ENCODE measurements at places on chromosomes 11 and 22. TPM values are rescaled to one million over a fixed set of nuclear protein-coding genes. Genes with fewer than 3 reads are reported as not detected.

DNA sequence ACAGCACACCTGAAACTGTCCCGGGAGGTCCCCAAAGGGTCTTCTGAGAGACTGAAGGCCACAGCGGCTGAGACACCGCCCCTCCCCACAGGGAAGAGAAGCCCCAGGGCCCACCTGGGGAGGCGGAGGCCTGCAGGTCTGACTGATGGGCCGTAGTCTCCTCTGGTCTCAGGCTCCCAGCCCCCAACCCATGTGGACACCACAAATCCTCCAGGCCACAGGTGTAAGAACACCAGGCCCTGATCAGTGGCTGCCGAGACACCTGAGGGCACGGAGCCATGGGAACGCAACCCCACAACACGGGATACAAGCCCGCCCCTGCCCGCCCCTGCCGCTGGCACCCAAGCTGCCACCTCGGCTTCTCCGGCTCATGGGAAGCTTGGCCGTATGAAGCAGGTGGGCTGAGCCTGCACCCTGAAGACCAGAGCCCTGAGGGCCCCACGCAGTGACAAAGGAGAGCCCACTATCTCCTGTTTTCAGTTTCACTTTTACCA lies 46.3 kb downstream of the BRD1 start:
- H3K27ac ChIP-seq, result no peak overlapping the region
- H3K27me3 ChIP-seq, result no peaks in the 10 kb centered on the region
- DNase-seq, result no peak
- no peaks in the 10 kb centered on the region for H3K36me3 ChIP-seq

The SLC29A2 gene
- 25.5 TPM for total RNA-seq

- H3K27ac ChIP-seq, result no peak overlapping the region
- H3K4me3 ChIP-seq, result no peak overlapping the region
- H3K27me3 ChIP-seq, result no peaks in the 10 kb centered on the region
- DNase-seq, result peak; percentile 63
- H3K36me3 ChIP-seq, result no peaks in the 10 kb centered on the region
Observed at GRCh38 chr11:16935518-16936302, 78.5 kb downstream of the PLEKHA7 start.

The UNC93B1 gene
- 66.8 TPM for total RNA-seq

The SYT12 gene
- total RNA-seq, result 5.1 TPM

- peak; percentile 37 for DNase-seq
- peak overlapping the region; percentile 67 for H3K27ac ChIP-seq
- H3K4me3 ChIP-seq, result no peak overlapping the region
- peaks cover 42% of the 10 kb centered on the region for H3K4me1 ChIP-seq
Observed at GRCh38 chr11:104572279-104572678, 326.0 kb downstream of the CASP12 start.

DNA sequence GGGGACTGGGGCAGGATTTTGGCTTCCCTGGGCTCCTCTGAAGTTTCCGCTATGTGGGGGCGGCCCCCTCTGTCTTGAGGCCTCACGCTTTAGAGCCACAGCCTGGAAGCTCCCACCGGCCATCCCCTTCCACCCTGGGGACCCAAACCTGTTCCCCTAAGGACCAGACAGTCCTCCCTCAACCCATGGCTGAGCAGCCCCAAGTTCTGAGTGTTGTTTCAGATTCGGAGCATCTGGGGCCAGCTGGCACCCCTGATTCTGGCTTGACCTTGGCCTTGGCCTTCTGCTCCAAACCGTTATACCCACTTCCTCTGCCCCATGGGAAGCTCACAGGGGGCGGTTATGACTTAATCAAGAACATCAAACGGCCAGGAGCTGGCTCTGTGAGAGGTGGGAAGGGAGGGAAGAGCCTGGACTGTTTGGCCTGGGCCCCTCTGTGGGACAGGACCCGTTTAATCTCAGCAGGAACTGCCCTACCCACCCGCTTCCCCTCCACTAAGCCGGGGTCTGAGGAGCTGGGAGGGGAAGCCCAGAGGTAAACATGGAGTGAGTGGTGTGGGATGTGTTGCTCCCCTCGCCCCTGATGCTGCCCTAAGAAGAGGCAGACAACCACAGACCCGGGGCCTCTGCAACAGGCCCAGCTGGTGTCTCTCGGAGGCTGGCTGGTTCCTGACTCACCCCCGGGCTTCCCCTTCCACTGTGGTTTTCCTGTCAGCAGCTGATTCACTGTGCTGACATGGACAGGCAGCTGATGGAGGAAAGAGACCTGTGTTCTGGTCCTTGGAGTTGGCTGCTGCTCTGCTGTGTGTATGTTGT lies 3.4 kb downstream of the CD82 start:
- peak; percentile 81 for DNase-seq
- H3K27ac ChIP-seq, result peak overlapping the region; percentile 13

DNA sequence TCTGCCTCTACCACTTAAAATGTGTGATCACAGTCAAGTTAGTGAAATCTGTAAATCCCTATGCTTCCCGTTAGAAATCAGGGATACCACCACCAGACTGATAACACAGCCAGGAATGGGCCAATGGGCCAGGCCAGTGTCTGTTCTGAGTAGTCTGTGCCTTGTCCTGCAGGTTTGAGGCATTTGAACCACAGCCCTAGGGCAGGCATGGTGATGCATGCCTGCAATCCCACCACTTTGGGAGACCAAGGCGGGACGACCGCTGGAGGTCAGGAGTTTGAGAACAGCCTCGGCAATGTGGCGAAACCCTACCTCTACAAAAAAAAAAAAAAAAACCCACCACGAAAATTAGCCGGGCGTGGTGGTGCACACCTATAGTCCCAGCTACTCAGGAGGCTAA lies 12.1 kb upstream of the AHNAK start:
- no peak overlapping the region for H3K27ac ChIP-seq
- no peak overlapping the region for H3K4me3 ChIP-seq
- H3K36me3 ChIP-seq, result peaks cover 37% of the 10 kb centered on the region
- DNase-seq, result no peak

DNA sequence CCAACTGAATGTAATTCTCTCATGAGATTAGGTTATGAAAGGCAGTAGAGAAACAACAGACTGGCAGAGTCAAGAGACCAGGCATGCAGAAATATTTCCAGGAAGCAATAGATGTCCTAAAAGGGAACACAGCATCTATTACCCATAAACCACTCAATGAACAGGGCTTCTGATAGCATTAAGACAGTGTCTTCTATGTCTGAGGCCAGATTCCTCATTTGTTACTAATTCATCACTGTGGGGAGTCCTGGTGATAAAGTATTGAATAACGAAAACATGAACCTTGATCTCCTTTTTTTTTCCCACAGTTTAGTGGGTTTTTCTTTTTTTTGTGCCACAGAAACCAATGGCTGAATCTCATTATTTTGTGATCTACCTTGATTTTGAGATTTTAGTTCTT lies 339.0 kb downstream of the METTL15 start:
- no peak overlapping the region for H3K27ac ChIP-seq
- no peaks in the 10 kb centered on the region for H3K36me3 ChIP-seq
- no peak overlapping the region for H3K4me3 ChIP-seq
- no peak for DNase-seq

DNA sequence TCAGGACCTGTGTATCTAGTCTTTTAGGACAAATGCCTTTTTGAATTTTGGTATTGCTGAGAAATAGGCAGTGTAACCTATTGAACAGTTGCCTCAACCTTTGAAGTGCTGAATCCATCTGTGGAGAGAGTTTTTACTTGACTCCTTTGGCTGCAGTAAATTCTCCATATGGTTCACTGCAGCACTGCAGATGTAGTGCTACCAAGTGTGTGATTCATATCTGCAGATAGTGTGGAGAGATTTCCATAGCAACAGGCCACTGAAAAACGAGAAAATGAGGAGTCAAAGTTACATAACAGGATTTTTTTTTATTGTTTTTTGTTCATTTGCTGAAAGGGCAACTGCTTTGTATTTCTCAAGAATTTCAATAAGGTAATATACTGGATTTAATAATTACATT lies 356.1 kb downstream of the RAB38 start:
- H3K4me3 ChIP-seq, result no peak overlapping the region
- H3K27me3 ChIP-seq, result no peaks in the 10 kb centered on the region
- no peaks in the 10 kb centered on the region for H3K4me1 ChIP-seq
- H3K27ac ChIP-seq, result no peak overlapping the region
- no peaks in the 10 kb centered on the region for H3K36me3 ChIP-seq

The APOL1 gene
- total RNA-seq, result not detected

Measured in PC-3 (cell line).